Activated T-cell treated with anti-CD3 and anti-CD28 coated beads for 24 hours (primary cell): ENCODE measurements at places on chromosomes 5 and 9.

DNA sequence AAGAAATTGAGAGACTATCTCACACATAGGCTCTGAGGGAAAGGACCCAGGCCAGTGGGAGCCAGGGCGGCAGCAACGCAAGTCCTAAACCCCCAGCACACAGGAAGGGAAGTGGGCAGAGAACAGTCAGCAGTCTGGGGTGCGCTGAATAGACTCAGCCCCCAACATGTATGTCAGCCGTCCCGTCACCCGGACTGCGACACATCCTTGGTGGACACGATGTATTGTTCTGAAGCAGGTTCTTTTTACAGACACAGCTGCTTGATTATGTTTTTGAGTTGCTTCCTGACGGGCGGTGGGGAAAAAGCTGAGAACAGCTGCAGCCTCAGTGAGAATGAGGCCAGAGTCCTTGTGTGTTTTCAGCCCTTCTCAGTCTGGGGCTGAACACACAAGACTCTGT, 64.1 kb upstream of the CXCL14 start:
- no peak for DNase-seq

DNA sequence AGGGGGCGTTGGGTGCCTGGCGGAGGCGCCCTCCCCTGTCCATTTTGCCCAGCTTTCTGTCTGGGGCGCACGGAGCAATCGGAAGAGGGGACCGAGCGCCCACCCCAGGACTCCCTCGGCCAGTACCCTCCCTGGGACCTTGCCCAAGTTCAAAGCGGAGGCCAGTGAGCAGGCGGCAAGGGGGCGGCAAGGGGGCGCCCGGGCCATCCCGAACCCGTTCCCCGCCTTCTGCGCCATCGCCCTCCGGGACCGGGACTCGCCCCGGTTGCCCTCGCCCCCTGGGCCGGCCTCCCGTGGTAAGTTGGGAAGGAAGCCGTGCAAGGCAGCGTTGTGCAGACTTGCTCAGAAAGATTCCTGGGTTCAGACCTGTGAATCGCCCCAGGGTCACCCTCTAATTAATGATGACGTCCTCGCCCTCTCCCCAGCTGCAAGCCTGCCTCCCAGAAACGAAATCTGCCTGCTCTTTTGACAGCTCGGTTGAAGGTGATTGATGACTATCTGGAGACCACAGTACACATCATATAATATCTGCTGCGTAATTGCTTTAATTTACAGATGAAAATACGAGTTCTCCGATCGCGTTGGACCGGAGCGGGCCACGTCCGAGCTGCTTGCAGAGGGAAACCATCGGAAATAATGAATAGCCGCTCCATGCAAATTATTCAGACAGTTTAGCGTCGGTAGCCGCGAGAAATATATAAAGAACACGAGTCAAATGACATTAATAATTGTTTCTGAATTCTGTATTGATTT, 1.4 kb upstream of the IRX4 start:
- DNase-seq = no peak

- no peak for DNase-seq
Measured at GRCh38 chr5:171632616-171633015, 153.0 kb upstream of the SMIM23 start.

DNA sequence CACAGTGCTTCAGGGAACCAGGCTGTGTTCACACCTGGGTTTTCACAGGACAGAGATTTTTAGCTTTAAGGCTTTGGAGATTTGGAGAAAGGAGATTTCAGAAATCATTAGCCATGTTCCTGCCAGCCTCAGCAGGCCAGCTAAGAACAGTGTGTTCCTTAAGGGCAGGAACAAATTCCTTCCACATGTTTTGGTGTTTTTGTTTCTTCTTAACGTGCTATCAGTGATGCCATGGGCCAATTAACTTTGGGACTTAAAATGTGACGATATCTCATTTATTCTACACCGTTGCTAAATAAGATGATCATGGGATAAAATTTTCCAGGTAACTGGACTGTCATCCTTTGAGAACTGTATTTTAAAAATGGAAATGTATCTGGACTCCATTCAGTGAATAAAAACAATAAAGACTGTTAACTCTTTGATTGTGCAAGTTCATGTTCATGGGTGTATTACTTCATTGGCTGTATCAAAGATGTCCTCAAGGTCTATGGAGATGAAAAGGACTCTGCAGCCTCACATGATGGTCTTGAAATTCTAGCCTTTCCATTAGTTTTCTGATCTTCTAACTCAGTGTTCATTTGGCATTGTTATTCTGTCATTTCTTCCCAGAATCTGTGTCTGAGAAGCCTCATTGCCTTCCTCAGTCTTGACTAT, 72.3 kb downstream of the ZNF366 start:
- DNase-seq = no peak

DNA sequence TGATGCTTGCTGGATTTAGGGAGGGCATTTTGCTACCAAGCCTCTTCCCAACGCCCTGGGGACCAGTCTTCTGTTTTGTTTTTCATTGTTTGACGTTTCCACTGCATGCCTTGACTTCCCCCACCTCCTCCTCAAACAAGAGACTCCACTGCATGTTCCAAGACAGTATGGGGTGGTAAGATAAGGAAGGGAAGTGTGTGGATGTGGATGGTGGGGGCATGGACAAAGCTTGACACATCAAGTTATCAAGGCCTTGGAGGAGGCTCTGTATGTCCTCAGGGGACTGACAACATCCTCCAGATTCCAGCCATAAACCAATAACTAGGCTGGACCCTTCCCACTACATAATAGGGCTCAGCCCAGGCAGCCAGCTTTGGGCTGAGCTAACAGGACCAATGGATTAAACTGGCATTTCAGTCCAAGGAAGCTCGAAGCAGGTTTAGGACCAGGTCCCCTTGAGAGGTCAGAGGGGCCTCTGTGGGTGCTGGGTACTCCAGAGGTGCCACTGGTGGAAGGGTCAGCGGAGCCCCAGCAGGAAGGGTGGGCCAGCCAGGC, 23.0 kb downstream of the PCDHGC5 start:
- no peak for DNase-seq

DNA sequence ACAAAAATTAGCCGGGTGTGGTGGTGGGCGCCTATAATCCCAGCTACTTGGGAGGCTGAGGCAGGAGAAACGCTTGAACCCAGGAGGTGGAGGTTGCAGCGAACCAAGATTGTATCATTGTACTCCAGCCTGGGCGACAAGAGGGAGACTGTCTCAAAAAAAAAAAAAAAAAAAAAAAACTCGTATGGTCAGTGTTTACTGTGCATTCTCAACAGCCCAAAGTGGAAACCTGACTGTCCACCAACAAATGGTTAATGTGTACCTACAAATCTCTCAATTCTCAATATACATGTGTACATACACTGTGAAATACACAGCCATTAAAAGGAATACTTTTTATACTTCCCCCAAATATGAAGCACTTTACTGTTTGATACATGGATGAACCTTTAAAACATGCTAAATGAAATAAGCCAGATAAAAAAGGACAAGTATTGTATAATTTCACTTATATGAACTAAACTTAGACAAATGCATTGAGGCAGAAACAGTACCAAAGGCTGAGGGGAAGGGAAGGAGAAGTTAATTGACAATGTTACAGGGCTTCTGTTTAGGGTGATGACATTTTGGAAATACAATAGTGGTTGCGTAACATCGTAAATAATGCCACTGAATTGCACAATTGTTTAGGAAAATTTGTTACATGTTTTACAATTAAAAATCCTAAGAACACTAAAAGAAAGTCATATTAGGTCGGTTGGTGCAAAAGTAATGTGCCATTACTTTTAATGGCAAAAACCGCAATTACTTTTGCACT, 16.5 kb downstream of the DNAJA1 start:
- no peak for DNase-seq

DNA sequence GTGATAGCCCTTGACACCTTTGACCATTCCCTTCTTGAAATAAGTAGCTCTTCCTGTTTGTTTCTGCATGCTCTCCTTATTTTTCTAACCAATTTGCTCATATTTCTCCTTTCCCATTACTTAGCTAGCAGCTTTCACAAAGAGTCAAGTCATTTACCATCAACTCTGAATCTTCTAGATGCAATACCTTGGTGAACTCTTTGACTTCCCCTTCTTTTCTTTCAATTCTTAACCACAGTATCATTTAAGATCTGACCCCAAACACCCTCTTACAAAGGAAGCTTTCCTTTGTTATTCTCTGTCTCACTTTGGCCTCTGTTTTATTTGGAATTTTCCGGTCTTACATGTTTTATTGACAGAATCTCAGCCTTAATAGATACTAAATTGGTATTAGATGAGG, 14.0 kb downstream of the NFX1 start:
- no peak for DNase-seq

DNA sequence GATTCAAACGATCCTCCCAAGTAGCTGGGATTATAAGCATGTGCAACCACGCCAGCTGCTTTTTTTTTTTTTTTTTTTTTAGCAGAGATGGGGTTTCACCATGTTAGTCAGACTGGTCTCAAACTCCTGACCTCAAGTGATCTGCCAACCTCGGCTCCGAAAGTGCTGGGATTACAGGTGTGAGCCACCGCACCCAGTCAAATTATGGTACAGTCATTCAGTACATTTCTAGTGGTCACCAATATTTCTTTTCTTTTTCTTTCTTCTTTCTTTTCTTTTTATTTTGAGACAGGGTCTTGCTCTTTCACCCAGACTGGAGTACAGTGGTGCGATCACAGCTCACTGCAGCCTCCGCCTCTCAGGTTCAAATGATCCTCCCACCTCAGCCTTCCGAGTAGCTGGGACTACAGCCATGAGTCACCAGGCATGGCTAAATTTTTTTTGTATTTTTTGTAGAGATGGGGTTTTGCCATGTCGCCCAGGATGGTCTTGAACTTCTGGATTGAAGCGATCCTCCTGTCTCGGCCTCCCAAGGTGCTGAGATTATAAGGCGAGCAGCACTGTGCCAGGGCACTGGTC, 25.4 kb upstream of the DCP2 start:
- no peak for DNase-seq

GRCh38 chr5:52469420-52469819, 318.3 kb upstream of the ITGA1 start:
- no peak for DNase-seq

DNA sequence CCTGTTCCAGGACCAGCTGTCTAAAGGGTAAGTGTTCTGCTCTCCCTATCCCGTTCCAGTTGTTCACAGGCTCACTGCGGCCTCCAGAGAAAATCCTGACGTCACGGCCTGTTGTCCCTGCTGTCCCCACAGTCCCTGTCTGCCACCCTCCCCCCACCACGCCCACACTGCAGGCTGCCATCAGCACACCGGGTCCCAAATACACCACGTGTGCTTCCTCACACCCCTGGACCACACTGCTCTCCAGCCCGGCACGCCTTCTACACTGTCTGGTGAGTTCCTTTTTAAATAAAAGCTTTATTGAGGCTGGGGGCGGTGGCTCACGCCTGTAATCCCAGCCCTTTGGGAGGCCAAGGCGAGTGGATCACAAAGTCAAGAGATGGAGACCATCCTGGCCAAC, 88.3 kb upstream of the RUFY1 start:
- DNase-seq = no peak

DNA sequence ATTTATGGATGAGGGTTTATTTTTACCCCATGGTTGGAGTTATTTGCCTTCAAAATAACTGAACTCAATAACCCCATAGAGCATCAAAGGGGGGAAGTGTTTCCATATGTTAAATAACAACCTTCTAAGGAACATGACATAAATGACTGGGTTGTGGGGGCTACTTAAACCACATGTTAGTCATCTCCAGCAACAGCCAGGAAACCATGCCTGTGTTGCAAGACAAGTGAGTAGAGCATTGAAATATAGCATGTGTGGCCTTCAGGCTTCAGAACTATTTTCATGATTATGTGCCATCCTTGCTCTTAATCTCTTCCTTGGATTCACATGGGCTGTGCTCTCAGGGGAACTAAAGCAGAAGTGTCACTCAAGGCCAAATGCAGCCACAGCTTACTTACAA, 431.2 kb downstream of the AGTPBP1 start:
- DNase-seq = no peak

DNA sequence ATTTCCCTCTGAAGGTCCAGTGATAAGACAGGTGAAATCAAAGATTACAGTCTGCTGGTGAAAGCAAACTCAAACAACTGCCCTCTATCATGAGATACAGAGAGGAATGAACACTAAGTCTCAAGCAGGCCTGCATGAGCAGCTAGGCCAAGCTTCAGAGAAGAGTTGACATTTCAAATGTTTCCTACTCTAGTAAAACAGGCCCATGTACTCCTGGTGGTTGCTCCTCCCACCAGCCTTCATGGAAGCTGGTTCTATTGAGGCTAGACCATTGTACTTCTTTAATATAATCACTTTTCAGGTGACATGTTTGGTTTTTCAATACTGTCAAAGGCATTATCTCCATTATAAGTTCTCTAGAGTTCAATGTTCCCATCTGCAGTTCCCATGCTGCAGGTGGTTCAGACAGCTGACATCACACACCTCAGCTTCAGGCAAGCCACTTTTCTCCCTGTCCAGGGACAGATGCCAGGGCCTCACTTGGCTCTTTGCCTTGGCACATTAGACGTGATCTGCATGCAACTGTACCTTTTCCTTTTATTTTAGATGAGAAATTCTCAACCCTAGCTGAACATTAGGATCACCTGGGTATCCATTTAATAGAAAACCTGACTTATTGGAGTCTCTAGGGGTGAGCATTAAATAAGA, 89.8 kb downstream of the PIK3R1 start:
- DNase-seq = no peak

- DNase-seq = no peak
Measured at GRCh38 chr5:943201-943917, 50.7 kb downstream of the TRIP13 start.

- no peak for DNase-seq
Measured at GRCh38 chr5:1511651-1512540, 11.9 kb downstream of the LPCAT1 start.

- DNase-seq = no peak
Measured at GRCh38 chr9:114462791-114463190, 42.5 kb downstream of the WHRN start.
